Testis (tissue), 5 donors: ENCODE measurements at places on chromosomes 16 and 17. TPM values are rescaled to one million over a fixed set of nuclear protein-coding genes. Genes with fewer than 3 reads are reported as not detected.

DNA sequence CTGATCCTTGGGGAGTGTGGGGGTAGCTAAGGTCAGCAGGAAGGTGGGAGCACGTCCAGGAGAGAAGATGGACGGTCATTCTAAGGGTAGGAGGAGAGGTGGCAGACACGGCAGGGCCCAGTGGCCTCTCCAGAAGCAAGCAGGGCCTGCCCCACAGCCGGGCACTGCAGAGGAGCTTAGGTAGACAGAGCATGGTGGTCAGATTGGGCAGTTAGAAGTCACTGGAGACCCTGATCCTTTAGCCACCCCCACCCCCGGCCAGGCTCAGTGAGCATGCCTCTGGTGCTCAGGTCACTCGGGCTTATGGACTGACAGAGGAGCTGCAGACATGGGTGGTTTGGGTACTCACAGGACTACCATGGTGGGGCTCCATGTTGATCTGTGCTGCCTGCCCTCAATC is 26.3 kb downstream of the NLRP1 start:
- DNase-seq: no peak

DNA sequence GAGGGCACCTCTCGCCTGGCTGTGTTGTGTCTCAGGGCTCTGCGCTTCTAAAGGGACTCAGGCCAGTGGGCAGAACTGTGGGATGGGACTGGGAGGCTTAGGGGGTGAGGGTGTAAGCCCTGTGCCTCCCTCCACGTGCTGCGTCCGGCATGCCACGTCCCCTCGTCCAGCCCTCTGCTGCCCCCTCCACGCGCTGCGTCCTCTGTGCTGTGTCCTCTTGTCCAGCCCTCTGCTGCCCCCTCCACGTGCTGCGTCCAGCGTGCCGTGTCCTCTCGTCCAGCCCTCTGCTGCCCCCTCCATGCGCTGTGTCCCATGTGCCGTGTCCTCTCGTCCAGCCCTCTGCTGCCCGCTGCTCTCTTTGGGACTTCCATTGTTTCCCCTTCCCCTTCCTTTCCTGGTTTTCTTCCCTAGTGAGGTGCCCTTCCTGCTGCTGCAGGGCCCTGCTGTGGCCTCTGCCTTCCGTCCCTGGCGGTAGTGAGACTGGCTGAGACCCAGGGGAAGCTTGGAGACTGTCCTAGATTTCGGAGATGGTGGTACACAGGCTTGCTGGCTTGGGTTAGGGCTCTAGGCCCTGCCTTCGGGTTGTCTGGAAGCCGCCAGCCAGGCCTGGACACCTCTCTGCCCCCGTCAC is 6.4 kb upstream of the ZNF750 start:
- DNase-seq: no peak

DNA sequence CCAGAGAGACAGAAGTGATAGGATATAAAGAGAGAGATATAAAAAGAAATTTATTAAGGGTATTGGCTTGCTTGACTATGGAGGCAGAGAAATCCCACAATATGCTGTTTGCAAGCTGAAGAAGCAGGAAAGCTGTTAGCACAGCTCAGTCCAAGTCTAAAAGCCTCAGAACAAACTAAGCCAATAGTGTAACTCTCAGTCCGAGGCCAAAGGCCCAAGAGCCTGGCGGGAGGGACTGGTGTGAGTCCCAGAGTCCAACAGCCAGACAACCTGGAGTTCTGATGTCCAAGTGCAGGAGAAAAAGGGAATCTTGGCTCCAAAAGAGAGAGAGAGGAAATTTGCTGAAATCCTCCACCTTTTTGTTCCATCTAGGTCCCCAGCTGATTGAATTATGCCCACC is 30.3 kb upstream of the NACA2 start:
- DNase-seq: no peak

- no peak for DNase-seq
Observed at GRCh38 chr16:606656-607307, 16.9 kb downstream of the RAB40C start.

DNA sequence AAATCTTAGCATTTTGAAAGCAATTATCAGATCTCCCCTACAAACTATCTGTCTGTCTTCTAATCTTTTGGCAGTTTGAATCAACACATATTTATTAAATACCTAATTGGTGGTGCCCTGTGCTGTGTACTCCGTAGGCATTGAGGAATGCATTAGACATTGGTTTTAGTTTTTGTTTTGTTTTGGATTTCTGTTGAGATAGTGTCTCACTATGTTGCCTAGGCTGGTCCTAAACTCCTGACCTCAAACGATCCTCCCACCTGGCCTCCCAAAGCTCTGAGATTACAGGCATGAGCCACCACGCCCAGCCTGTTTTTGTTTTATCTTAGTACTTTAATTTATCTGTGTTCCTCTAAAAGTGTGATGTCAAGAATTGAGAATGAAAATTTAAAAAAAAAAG is 124.8 kb upstream of the RBL2 start:
- no peak for DNase-seq

DNA sequence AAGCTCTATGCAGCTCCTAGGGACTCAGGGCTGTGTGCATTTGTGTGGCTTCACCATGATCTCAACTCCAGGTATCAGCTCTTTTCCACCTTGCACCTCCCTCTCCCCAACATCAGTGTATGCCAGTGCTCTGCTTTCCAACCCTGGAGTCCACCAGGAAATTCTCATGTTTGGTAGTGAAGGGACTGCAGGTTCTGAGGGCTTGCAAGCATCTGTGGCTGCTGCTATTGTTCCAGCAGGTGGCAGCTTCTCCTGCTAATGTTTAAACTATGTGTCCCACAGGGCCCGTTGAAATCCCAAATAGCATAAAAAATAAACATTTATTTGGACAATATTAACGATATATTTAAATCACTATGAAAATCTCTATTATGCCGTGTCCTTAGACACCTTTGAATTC is 82.0 kb downstream of the RGS9 start:
- DNase-seq: no peak

DNA sequence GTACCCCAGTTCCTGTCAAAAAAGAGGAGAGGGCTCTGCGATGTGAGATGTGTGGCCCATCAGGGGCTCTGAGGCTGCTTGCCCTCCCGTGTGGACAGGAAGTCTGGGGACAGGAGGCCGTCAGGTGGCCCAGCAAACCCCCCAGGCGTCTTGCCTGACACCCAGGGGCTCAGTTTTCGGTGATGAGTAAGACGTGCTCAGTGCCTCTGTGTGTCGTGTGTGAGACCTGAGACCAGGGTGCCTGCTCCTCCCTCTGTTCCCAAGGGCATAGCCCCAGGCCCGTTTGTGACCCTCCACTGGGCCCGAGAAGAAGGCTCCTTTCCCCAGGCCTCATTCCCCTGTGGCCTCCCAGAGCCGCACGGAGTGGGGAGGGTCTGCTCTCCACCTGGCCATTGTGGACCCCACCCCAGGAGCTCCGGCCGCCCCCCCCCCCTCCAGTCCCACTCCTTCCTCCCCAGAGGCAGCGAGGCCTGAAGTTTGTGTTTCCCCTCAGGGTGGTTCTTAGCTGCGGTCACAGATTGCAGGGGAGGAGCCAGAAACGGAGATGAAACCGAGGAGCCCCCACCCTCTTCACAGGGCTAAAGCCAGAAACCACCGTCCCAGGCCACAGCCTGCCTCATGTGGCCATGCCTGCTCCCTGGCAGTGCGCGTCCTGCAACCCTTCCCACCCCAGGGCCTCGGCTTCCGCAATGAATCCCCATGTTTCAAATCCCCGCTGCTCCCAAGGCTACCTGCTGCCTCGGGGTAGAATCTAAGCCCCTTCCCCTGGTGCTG is 4.9 kb upstream of the ACTG1 start:
- DNase-seq: no peak

GRCh38 chr17:78617511-78618061 is 40.4 kb upstream of the DNAH17 start:
- DNase-seq: peak; percentile 31

GRCh38 chr17:19379361-19380065 is 1.2 kb downstream of the MAPK7 start:
- no peak for DNase-seq

DNA sequence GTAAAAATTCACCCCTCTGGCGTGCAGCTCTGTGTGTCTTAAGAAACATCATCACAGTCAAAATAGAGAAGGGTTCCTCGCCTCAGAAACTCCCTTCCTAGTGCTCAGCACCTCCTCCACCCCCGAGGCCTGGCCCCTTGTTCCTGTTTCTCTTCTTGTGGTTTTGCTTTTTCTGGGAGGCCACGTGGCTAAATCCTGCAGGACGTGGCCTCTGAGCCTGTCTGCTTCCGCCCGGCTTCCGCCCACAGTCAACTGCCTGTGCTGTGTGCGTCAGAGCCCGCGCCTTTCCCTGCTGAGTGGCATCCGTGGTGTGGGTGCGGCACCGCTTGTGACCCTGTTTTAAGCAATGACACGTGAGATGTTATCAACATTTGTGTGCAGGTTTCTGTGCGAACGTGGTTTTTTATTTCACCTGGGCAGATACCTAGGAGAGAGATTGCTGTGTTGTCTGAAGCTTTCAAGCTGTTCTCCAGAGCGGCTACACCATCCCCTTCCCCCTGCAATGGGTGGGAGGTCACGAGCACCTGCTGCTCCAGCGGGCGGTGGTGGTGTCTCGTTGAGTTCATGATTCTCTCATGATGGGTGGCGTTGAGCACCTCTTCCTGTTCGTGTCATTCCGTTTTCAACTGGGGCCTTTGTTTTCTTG is 21.7 kb downstream of the ACSF3 start:
- DNase-seq: peak; percentile 65

GRCh38 chr17:41520821-41521521 is 2.3 kb upstream of the KRT15 start:
- no peak for DNase-seq

DNA sequence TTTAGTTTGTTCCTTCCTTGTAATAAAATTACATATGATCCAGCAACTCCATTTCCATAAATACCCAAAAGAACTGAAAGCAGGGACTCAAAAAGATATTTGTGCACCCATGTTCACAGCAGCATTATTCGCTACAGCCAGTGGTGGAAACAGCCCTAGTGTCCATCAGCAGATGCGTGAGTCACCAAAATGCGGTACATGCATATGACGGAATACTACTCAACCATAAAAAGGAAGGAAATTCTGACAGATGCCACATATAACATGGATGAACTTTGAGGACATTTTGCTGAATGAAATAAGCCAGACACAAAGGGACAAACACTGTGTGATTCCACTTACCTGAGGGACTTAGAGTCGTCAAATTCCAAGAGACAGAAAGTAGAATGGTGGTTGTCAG is 9.1 kb upstream of the SLC47A2 start:
- no peak for DNase-seq

- no peak for DNase-seq
Observed at GRCh38 chr16:4886151-4886550, 38.9 kb downstream of the UBN1 start.

DNA sequence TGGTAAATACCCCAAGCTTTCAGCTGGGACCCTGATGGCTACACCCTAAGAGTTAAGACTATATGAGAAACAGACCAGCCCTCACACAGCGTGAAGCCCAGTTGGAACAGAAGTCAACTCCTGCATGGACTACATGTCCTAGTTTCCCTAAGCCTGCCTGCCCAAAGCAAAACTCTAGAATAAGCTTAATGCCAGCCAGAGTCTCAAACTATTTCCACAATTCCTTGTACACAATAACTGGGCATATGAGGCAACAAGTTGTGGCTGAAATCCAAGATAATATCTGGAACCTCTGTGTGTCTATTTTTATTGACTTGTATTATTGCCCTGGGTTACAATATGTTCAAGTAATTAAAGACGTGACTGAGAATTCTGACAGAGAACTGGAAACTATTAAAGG is 19.4 kb downstream of the MYH10 start:
- DNase-seq: no peak

GRCh38 chr16:5046914-5047313 is 13.2 kb upstream of the NAGPA start:
- no peak for DNase-seq

DNA sequence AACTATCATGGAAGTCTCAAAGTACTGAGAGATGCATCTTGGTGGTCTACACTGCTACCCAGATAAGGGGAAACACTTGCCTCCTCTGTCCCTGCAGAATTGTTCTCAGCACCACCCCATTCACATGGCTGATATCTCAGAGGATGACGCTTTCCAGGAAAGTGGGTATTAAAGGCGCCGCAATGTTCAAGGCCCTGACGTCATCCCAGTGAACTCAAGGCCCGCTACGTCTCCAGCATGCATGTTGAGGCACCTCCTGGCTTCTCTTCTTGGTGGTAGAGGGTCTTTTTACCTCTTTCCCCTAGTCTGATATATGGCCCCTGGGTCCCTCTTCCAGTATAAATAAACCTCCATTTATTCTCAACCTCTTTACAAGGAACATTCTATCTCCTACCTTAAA is 1.0 kb downstream of the OR1A1 start:
- no peak for DNase-seq

DNA sequence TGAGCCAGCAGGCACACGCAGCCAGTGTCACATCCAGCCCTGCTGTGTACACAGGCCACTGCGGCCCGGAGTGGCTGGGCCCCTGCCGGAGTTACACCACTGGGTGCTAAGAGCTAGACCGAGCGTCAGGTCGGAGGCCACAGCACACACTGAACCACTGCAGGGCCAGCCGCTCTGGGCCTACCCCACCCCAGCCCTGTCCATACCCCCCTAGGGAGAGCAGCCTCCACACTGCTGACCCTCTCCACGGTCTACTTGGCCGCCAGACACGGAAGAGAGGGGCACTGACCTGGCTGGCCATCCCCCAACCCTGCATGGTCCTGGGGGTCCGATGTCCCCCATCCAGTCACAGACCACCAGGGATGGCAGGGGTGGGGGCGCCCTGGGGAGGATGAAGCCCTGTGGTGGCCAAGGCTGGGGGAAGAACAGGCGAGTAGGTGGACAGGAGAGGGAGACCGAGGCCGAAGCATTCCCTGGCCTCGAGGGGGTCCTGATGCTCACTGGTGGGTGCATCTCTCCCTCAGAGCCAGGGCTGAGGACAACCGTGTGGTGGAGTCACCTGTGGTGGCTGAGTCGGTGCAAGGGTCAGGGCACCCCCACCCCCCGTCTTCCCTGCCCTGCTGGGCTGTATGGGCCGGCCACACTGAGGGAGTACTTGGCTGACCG is 34.9 kb upstream of the ZC3H18 start:
- DNase-seq: no peak

GRCh38 chr17:58587713-58588117 is 73.3 kb upstream of the MTMR4 start:
- DNase-seq: peak; percentile 53

- DNase-seq: no peak
Observed at GRCh38 chr17:77750427-77751043, 208.0 kb upstream of the TNRC6C start.

- DNase-seq: peak; percentile 11
Observed at GRCh38 chr17:80119271-80119791, 17.9 kb downstream of the GAA start.

Gene CBFB
- total RNA-seq: 34.9 TPM

Gene ZFP3
- total RNA-seq: 7.2 TPM

Gene SPATA22
- 100 TPM for total RNA-seq

Gene CCL1
- total RNA-seq: 1.5 TPM

Gene SOCS1
- total RNA-seq: 16.8 TPM

Gene CCL14
- 12.3 TPM for total RNA-seq

Gene KCNH6
- 0.99 TPM for total RNA-seq

Gene CDH13
- 2.0 TPM for total RNA-seq

Gene NKD1
- total RNA-seq: 14.4 TPM

Gene AOC3
- 14.8 TPM for total RNA-seq
